ENCODE measurements at places on chromosomes 2 and 18. TPM values are rescaled to one million over a fixed set of nuclear protein-coding genes. Genes with fewer than 3 reads are reported as not detected.

GAREM1 gene
- total RNA-seq = 4.1 TPM

TRIB2 gene
- 13.2 TPM for total RNA-seq

REG3G gene
- total RNA-seq = not detected

ANKRD62 gene
- not detected for total RNA-seq

FLACC1 gene
- 0.74 TPM for total RNA-seq

SERPINB11 gene
- total RNA-seq = not detected

All from smooth muscle cell of bladder (primary cell).